Activated T-helper 1 cell treated with anti-CD3 and anti-CD28 coated beads, Interleukin-2, amount 50 U/mL, for 16 hours (primary cell): ENCODE measurements at places on chromosomes 7 and 10.

DNA sequence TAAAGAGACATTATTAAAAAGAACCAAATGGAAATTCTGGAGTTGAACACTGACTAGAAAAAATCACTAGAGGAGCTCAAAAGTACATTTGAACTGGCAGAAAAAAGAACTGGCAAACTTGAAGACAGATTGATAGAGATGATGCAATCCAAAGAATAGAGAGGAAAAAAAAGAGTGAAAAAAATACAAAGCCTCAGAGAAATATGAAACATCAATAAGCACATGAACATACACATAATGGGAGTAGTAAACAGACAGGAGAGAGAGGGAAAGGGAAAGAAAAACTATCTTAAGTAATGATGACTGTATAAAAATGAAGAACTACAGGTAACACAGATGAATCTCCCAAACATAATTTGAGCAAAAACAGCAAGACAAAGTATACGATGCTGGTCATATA lies 61.1 kb downstream of the CNOT4 start:
- no peak for DNase-seq

GRCh38 chr7:134744569-134744968 lies 34.9 kb upstream of the CALD1 start:
- no peak for DNase-seq

- no peak for DNase-seq
These were observed 930 bp downstream of the GARIN1A start for GRCh38 chr7:128672927-128673517.

DNA sequence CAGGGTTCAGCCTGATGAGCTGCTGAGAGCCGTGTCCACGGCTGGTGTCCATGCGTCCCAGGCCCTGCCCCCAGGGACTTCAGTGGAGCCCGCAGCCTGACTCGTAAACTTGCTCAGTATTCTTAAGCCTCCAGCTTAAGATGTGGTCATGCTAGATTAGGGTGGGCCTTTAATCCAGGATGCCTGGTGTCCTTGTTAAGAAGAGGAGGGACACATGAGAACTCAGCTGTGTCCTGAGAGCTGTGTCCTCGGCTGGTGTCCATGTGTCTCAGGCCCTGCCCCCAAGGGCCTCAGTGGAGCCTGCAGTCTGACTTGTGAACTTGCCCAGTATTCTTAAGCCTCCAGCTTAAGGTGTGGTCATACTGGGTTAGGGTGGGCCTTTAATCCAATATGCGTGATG lies 23.0 kb downstream of the DOCK1 start:
- DNase-seq = no peak

- no peak for DNase-seq
These were observed 7.2 kb downstream of the CPA2 start for GRCh38 chr7:130273933-130274255.

GRCh38 chr7:89607792-89608191 lies 546.5 kb upstream of the STEAP1 start:
- DNase-seq = no peak

DNA sequence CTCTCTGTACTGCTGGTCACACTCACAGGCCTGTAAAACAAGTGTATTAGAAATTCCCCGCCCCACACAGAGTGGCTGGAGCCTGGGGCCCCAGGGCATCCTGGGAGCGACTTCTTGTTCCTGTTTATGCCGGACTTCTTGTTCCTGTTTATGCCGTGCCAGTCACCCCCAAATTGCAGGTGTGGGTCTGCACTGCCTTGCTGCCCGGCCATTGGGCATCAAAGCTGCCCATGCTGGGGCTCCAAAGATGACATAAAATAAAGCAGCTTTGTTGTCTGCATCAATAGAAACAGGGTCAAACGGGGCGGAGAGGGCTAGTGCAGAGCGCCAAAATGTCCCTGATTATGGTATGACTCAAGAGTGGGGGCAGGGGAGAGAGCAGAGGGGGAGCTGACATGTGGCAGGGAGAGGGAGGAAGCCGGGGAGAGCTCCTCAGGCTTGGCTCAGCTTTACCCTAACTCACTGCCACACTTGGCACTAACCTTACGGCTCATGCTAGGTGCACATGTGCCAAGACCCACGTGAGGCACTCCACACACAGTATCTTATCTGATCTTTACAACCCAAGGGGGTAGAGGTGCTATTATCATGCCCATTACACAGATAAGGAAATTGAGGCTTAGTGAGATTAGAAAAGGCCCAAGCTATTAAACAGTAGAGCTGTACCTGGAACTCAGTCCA lies 98.4 kb downstream of the PIP4K2A start:
- no peak for DNase-seq

DNA sequence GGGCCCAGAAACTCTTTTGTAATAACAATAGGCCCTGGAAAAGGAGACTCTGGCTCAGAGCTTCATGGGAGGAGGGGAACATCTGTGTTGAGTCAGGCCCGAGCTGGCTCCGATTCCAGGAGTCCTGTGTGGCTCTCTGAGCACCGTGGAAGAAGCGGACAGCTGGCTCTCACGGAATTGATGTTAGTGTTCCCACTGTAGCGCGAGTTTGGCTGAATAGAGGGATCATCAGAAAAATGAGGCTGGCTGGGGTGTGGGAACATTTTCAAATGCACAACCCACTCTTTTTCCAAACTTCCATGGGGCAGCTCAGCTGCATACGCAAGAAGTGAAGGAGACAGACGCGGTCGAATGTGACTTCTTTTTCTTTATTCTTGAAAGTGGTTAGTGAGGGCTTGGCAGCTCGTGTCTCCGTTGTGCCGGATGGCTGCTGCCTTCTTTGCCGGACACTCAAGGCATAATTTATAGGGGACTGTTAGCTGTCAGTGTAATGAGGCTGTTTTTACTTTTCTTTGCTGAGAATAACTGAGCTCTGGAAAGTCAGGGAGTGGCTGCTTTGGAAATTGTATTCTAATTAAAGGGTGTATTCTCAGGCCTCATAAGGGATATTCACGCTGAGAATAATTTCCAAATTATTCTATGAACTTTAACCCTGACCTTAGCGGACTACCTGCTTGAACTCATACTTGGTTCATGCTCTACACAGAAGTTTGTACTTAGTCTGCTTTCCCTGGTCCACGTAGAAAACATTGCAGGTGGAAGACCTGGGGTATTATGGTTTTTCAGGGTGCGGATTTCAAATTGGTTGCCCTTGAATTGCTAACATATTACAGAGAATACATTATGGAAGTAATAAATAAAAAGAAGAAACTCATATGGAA lies 23.1 kb downstream of the MDFIC start:
- DNase-seq = no peak

GRCh38 chr7:45358287-45358686 lies 200.7 kb downstream of the RAMP3 start:
- no peak for DNase-seq

DNA sequence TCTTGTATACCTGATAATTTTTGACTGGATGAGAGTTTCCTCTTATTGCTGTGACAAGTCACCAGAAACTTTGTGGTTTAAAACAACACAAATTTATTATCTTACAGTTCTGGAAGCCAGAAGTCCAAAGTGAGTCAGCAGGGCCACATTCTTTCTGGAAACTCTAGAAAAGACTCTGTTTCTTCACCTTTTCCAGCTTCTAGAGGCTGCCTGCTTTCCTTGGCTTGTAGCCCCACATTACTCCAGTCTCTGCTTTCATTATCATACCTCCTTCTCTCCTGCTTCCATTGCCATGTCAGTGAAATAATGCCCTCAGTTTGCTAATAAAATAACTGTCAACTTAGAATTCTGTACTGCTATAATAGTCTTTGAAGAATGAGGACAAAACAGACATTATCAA lies 65.3 kb downstream of the VCL start:
- no peak for DNase-seq

- no peak for DNase-seq
These were observed 18.8 kb downstream of the SLK start for GRCh38 chr10:103985726-103986125.

- DNase-seq = no peak
These were observed 93.0 kb upstream of the DNAAF5 start for GRCh38 chr7:633381-634018.
